ENCODE measurements at places on chromosomes 4 and X.

GRCh38 chr4:175394208-175394607 lies 417.9 kb downstream of the GPM6A start:
- no peak for DNase-seq

GRCh38 chrX:12910423-12911121 lies 4.2 kb downstream of the TLR8 start:
- no peak for DNase-seq

- DNase-seq = peak; percentile 13
Observed at GRCh38 chrX:120450163-120450562, 18.9 kb downstream of the LAMP2 start.

DNA sequence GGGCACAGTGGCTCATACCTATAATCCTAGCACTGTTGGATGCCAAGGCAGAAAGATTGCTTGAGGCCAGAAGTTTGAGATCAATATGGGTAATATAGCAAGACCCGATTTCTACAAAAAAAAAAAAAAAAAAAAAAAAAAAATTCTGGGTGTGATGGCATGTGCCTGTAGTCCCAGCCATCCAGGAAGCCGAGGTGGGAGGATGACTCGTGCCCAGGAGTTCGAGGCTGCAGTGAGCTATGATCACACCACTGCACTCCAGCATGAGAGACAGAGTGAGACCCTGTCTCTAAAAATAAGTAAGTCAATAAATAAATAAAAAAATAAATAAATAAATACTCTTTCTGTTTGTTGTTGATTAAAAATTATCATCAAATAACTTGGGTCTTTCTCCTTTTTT lies 62.4 kb upstream of the BMPR1B start:
- no peak for DNase-seq

- no peak for DNase-seq
Observed at GRCh38 chr4:7933651-7934510, 5.8 kb downstream of the AFAP1 start.

- DNase-seq = no peak
Observed at GRCh38 chrX:39675619-39676018, 422.1 kb downstream of the BCOR start.

DNA sequence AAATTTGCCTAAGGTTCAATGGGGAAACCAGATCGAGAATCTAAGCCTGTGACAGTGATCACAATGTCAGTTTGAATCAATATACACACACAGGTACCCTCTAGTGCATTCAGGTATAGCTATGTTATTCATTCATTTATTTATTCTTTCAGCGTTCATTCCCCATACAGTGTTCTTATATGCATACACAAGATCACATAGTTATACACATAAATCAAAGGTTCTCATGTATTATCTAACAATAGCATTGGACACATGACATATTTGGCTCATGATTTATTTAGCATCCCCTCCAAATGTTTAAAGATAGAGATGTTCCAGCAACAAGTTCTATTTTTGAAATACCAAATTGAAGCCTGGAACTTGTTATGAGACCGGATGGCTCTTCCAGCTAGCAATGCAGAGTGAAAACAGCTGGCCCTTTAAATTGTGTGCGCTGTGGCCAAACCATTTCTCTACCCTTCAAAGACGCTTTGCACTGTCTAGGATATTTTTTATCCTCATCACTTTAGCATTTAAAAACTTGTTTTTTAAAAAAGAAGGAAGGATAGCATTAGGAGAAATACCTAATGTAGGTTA lies 131.0 kb downstream of the ATXN3L start:
- no peak for DNase-seq

- DNase-seq = no peak
Observed at GRCh38 chrX:40104630-40104984, 6.8 kb upstream of the BCOR start.
